NCI-H1092 treated with DMSO at 0.1 percent for 48 hours (cell line): ENCODE measurements at places on chromosomes 7 and 10.

- no peak for DNase-seq
Observed at GRCh38 chr10:58140691-58141347, 126.9 kb downstream of the IPMK start.

GRCh38 chr7:94216944-94217461 is 177.7 kb upstream of the COL1A2 start:
- DNase-seq: no peak

DNA sequence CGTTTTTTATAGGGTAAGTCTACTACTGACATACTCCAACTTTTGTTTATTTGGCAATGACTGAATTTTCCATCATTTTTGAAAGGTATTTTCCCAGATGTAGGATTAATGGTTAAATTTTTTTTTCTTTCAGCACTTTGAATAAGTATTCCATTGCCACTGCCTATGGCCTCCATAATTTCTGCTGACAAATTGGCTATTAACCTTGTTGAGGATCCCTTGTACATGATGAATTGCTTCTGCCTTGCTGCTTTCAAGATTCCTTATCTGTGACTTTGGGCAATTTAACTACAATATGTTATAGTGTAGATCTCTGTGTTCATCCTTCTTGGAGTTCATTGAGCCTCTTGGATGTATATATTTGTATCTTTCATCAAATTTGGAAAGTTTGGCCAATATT is 21.6 kb upstream of the VWDE start:
- no peak for DNase-seq

GRCh38 chr7:126449611-126450268 is 803.0 kb downstream of the GRM8 start:
- no peak for DNase-seq

- DNase-seq: no peak
Observed at GRCh38 chr10:59718257-59718656, 8.6 kb upstream of the SLC16A9 start.

DNA sequence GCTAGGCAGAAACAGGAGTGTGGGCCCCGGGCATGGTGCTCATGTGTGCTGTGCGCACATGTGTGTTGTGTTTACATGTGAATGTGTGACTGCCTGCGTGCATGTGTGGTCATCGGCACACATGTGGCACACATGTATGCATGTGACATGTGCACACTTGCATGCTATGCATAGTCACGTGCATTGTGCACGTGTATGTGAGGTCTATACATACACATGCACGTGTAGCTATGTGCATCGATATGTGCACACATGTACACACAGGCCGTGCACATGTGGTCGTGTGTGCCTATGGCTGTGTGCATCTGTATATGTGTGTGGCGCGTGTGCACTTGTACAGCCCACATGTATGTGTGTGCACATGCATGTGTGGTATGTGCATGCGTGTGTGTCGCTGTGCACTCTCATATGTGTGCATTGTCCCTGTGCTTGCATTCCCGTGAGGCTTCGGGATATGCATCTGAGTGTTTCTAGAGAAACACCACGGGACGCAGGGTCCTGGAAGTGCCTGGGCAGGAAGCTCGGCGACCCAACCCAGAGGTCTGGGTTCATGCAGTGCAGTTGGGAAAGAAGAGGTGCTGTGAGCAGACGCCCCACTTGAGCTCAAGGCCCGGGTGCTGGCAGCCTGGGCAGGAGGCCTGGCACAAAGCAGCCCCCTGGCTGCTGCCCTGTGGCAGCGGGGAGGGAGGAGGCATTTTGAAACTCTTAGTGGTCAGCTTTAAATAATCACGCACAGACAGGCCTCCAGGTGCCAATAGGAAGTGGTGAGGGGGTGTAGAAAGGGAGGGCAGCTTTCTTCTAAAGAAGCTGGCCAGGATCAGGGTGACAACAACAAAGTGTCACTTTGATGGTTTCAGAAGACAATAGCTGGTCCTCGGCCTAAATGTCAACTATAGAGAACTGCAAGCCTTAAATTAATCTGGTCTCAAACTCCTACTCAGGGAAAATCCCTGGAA is 410.0 kb upstream of the MGMT start:
- DNase-seq: no peak

GRCh38 chr10:22550732-22551131 is 163.6 kb downstream of the PIP4K2A start:
- DNase-seq: peak; percentile 8

DNA sequence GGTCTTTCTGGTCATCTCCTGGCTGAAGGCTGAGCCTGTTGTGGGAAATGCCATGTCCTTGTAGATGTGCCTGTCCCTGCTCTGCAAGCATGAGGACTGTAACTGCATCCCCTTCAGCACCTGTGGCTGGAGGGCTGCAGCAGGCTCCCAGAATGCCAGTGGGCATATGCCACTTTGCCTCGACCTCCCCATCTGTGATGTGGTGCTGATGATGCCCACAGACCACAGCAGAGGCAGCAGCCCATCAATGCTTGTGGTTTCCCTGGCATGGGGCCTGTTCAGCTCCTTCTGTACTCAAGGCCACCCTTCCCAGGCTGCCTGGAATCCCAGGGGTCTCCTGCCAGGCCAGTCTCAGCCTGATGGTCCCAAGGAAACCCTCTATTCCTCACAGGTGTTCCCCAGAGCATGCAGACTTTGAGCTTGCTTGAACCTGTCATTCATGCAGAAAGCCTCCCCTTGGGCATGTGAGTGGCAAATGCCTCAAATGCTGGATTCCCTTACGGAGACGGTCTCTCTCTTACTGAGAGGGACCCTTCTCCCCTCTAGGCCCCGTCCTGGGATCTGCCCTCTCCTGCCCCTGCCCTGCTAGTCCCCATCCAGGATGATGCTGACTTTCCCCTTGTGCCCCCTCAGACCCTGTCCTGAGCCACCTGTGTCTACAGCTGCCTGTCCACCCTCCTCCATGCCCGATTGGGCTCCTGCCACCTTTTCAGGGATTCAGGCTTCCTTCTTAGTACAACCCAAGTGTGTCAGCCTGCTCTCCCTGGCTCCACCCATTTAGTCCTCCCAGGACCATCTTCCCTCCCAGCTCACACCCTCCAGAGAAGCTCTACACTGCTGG is 50.9 kb upstream of the ANTXRL start:
- no peak for DNase-seq

DNA sequence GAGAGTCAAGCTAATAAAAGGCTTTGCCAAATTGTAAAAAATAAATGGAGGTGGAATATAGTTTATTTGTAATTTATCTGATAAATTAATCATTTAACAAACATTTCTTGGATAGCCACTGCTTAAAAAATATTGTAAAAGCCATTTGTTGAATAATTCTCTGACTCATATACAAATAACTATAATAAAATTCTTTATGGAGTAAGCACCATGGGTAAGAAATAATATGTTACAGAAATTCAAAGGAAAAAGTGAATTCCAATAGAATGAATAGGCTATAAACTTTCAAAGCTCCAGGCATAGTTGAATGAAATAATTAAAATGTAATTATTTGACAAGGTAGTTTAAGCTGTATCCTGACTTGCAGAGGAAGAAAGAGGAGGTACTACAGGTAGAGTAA is 291.4 kb upstream of the TMEM229A start:
- DNase-seq: no peak

- DNase-seq: no peak
Observed at GRCh38 chr10:83354456-83354855, 784.9 kb upstream of the GHITM start.

GRCh38 chr7:25863005-25863728 is 288.8 kb upstream of the NFE2L3 start:
- no peak for DNase-seq

- DNase-seq: no peak
Observed at GRCh38 chr7:2930310-2931033, 86.4 kb upstream of the GNA12 start.

DNA sequence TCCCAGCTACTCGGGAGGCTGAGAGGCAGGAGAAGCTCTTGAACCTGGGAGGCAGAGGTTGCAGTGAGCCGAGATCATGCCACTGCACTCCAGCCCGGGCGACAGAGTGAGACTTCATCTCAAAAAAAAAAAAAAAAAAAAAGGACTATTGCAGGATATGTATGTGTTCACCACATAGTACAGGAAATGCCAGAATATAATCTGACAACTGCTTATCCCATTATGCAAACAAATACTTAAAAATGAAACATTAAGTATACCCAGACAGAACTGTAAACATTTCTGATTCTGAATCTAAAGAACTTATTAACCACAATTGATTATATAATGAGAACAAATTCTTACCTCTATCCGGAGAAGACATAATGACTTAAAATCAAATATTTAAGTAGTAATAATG is 18.7 kb downstream of the DKK1 start:
- DNase-seq: no peak

- DNase-seq: no peak
Observed at GRCh38 chr10:68784476-68784875, 42.9 kb upstream of the STOX1 start.
